Epithelial cell of alveolus of lung (primary cell): ENCODE measurements at places on chromosomes 6 and 20. TPM values are rescaled to one million over a fixed set of nuclear protein-coding genes. Genes with fewer than 3 reads are reported as not detected.

Gene OR2B6
- total RNA-seq, result not detected in 2 replicates

Gene PKIB
- 1.9 and 2.6 TPM in 2 replicates for total RNA-seq

Gene HLA-DOB
- 0.16 and 0.26 TPM in 2 replicates for total RNA-seq

Gene TMEM14C
- total RNA-seq, result 142 and 224 TPM in 2 replicates

Gene HLA-DQA1
- not detected in 2 replicates for total RNA-seq

Gene HLA-DMA
- total RNA-seq, result 1.0 and 9.3 TPM in 2 replicates

Gene GSTA3
- not detected in 2 replicates for total RNA-seq

Gene PM20D2
- 5.0 and 6.6 TPM in 2 replicates for total RNA-seq

Gene HAO1
- not detected in 2 replicates for total RNA-seq

Gene SLC24A3
- total RNA-seq, result 0.39 and 0.64 TPM in 2 replicates

Gene FAM162B
- total RNA-seq, result 31.2 and 45.2 TPM in 2 replicates

Gene PPIL6
- 0.88 and 1.6 TPM in 2 replicates for total RNA-seq

Gene SYCP2L
- 0.13 TPM in 1 of 2 replicates, not detected in the other for total RNA-seq

Gene TSPO2
- total RNA-seq, result not detected in 2 replicates

Gene SLC22A2
- not detected in 2 replicates for total RNA-seq

Gene PAX1
- not detected in 2 replicates for total RNA-seq

Gene HCRTR2
- not detected in 2 replicates for total RNA-seq

Gene FAM217A
- not detected in 2 replicates for total RNA-seq

Gene BANF2
- total RNA-seq, result not detected in 2 replicates
